ENCODE measurements at places on chromosomes 2 and 18. TPM values are rescaled to one million over a fixed set of nuclear protein-coding genes. Genes with fewer than 3 reads are reported as not detected.

- no peak for DNase-seq
- H3K4me1 ChIP-seq = no peaks in the 10 kb centered on the region
- H3K36me3 ChIP-seq = no peaks in the 10 kb centered on the region
- no peaks in the 10 kb centered on the region for H3K27me3 ChIP-seq
- H3K27ac ChIP-seq = no peak overlapping the region
- H3K4me3 ChIP-seq = no peak overlapping the region
Observed at GRCh38 chr18:46794607-46795006, 37.8 kb upstream of the ST8SIA5 start.

DNA sequence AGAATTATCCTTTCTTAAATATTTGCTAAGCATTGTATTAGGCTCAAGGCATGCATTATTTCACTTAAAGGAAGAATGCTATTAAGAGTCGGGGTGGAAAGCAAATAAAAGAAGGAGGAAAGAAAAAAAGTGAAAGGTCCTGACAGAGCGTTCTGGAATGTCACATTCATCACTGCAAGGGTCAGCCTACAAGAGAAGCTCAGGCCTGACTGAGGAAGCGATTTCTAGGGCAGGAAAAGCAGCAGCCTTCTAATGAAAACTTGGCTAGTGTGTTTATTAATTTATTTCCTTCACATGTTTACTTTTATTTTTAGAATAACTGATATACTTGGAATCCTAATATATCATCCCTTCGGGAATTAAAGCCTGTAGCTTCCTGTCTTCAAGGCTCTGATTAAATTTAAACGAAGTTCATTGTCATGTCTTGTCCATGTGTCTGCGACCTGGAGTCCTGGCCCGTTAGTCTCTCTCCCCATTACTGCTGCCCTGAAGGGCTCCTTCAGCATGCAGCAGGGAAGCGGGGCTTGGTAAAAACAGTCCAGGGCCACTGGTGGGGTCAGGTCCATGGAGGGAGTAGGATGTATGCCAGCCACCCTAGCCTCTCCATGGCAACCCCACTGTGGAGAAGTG lies 119.2 kb upstream of the CCDC68 start:
- no peak overlapping the region for H3K4me3 ChIP-seq
- H3K36me3 ChIP-seq = no peaks in the 10 kb centered on the region

DNA sequence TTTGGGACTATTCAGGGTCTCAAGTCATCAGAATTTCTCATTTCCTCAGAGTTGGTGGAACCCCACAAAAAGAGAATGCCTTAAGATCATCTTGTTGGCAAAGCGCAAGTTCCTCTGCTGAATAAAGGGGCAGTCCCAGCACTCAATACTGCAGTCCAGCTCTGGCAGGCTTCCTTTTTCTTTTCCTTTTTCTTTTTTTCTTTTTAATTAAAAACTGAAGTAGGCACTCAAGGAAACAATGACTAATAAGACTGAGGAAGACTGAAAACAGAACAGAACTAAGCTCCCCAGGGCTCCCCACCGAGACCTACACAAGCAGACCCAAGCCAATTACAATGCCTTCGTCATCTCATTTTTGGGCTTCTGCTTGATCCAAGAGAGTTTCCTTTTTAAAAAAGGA lies 82.0 kb downstream of the STK39 start:
- H3K27ac ChIP-seq = no peak overlapping the region
- H3K4me1 ChIP-seq = peaks cover 29% of the 10 kb centered on the region
- DNase-seq = no peak
- H3K27me3 ChIP-seq = no peaks in the 10 kb centered on the region
- no peak overlapping the region for H3K4me3 ChIP-seq

DNA sequence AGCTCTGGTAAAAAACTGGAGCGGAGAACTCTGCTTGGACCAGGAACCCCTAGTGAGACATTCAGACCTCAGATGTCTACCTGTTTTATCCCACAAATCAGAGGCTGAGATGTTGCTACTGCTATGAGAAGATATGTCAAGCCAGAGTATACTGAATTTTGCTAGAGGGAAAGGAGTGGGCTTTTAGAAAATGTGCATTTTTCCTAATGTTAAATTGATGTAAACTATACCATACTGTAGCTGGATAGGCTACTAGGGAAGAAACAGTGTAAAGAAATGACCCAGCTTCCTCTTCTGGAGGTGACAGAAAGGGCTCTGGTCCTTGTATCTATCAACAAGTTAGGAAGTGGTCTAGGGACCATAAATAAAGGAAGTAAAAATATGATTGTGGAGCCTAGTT lies 65.0 kb downstream of the SLC39A10 start:
- H3K27me3 ChIP-seq = no peaks in the 10 kb centered on the region
- no peaks in the 10 kb centered on the region for H3K4me1 ChIP-seq
- no peak overlapping the region for H3K4me3 ChIP-seq
- no peak overlapping the region for H3K27ac ChIP-seq
- no peak for DNase-seq

GRCh38 chr2:159851941-159852340 lies 53.9 kb upstream of the CD302 start:
- no peak for DNase-seq
- no peaks in the 10 kb centered on the region for H3K4me1 ChIP-seq
- no peak overlapping the region for H3K27ac ChIP-seq
- peaks cover 4% of the 10 kb centered on the region for H3K27me3 ChIP-seq
- H3K36me3 ChIP-seq = no peaks in the 10 kb centered on the region
- H3K4me3 ChIP-seq = no peak overlapping the region

- no peaks in the 10 kb centered on the region for H3K36me3 ChIP-seq
- peaks cover 44% of the 10 kb centered on the region for H3K4me1 ChIP-seq
- H3K27me3 ChIP-seq = no peaks in the 10 kb centered on the region
- no peak for DNase-seq
- no peak overlapping the region for H3K4me3 ChIP-seq
- peak overlapping the region; percentile 20 for H3K27ac ChIP-seq
Observed at GRCh38 chr2:67393237-67393636, 3.9 kb upstream of the ETAA1 start.

DNA sequence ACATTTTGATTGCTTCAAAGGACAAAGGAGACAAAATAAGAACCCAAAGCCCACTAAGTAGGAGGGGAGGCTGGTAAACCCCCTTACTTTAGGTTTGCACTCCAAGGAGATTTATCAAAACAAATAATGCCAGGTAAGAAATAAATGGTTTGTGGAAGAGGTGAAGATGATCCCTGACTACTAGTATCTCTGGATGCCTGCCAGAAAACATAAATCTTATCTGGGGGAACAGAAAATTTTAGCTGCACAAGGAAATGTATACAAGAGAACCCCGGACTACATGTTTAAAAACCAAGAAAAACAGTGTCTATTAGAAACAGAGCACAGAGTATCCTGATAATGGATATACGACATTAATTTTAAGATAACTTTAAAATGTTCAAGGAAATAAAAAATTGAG lies 114.1 kb downstream of the TRABD2A start:
- no peak overlapping the region for H3K27ac ChIP-seq
- H3K36me3 ChIP-seq = no peaks in the 10 kb centered on the region
- H3K4me3 ChIP-seq = no peak overlapping the region
- H3K27me3 ChIP-seq = no peaks in the 10 kb centered on the region
- DNase-seq = no peak

- no peak for DNase-seq
- H3K4me1 ChIP-seq = no peaks in the 10 kb centered on the region
Observed at GRCh38 chr18:79533591-79533990, 137.9 kb downstream of the NFATC1 start.

DNA sequence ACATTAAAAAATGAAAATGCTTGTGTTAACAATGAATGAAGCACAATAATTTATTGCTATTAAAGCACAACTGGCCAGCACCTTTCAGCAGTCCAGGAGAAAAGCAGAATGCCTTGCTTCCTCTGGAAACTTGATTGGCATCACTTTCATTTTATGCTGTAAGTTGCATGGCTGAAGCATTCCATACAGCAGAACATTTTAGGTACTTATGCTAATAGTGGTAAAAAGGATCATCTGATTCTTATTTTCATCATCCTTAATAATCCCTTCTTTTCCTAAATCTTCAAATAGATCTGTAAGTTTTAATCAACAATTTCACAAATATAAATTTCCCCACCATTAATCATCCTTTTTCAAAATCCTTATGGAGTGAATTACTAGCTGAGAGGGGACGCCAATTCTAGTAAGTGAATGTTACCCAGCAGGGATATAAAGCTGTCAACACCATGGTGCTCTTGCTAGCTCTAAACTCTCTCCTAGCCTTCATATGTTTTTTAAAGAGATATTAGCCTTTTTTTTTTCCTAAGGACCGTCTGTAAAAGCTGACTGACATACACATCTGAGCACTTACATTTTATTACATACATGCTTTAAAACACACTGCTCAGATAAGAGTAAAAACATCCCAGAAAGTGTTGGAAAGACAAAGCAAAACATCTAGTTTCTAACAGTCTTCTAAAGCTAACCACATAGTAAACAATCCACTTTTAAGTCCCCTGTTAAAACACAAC lies 5.3 kb downstream of the SATB2 start:
- DNase-seq = no peak
- H3K4me1 ChIP-seq = peaks cover 71% of the 10 kb centered on the region
- H3K27me3 ChIP-seq = no peaks in the 10 kb centered on the region
- H3K36me3 ChIP-seq = peaks cover 1% of the 10 kb centered on the region
- peak overlapping the region; percentile 50 for H3K4me3 ChIP-seq

DNA sequence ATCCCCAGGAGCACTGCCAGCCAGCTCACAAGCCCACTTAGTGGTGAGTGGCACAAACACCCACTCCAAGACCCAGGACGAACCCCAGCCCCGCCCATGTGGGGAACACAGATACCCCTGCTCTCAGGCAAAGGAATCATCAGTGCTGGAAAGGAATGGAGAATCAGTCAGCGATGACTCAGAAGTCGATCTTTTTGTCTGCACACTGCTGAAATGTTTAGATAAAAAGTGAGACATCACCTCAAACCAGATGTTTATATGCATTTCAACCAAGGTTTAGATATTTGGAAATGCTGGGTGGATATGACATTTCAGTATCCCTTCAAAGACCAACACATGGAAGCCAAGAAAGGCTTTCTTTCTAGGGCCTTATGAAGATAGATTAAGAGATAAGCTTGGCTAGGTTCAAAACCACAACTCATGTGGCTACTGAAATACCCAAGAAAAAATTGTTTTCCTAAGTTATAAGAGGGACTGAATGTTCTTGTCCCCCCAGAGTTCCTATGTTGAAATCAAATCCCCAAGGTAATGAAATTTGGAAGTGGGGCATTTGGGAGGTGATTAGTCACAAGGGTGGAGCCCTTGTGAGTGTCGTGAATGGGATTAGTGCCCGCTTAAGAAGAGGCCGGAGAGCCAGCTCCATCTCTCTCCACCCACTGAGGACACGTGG lies 43.7 kb downstream of the POU3F3 start:
- no peak for DNase-seq
- H3K4me3 ChIP-seq = no peak overlapping the region
- no peak overlapping the region for H3K27ac ChIP-seq
- no peaks in the 10 kb centered on the region for H3K4me1 ChIP-seq

GRCh38 chr18:62572456-62572855 lies 49.6 kb downstream of the ZCCHC2 start:
- H3K4me1 ChIP-seq = no peaks in the 10 kb centered on the region
- no peaks in the 10 kb centered on the region for H3K27me3 ChIP-seq
- no peak overlapping the region for H3K4me3 ChIP-seq
- no peak for DNase-seq

- peaks cover 10% of the 10 kb centered on the region for H3K4me1 ChIP-seq
- peak; percentile 76 for DNase-seq
- no peaks in the 10 kb centered on the region for H3K36me3 ChIP-seq
- H3K4me3 ChIP-seq = no peak overlapping the region
Observed at GRCh38 chr2:1601471-1602277, 142.6 kb downstream of the PXDN start.

- no peak for DNase-seq
- no peak overlapping the region for H3K27ac ChIP-seq
- no peaks in the 10 kb centered on the region for H3K4me1 ChIP-seq
- no peaks in the 10 kb centered on the region for H3K36me3 ChIP-seq
- no peak overlapping the region for H3K4me3 ChIP-seq
Observed at GRCh38 chr2:29317801-29318485, 202.7 kb downstream of the CLIP4 start.

- H3K4me3 ChIP-seq = no peak overlapping the region
- no peaks in the 10 kb centered on the region for H3K27me3 ChIP-seq
- H3K27ac ChIP-seq = no peak overlapping the region
- no peak for DNase-seq
- H3K36me3 ChIP-seq = no peaks in the 10 kb centered on the region
Observed at GRCh38 chr2:155377931-155378444, 679.5 kb downstream of the KCNJ3 start.

DNA sequence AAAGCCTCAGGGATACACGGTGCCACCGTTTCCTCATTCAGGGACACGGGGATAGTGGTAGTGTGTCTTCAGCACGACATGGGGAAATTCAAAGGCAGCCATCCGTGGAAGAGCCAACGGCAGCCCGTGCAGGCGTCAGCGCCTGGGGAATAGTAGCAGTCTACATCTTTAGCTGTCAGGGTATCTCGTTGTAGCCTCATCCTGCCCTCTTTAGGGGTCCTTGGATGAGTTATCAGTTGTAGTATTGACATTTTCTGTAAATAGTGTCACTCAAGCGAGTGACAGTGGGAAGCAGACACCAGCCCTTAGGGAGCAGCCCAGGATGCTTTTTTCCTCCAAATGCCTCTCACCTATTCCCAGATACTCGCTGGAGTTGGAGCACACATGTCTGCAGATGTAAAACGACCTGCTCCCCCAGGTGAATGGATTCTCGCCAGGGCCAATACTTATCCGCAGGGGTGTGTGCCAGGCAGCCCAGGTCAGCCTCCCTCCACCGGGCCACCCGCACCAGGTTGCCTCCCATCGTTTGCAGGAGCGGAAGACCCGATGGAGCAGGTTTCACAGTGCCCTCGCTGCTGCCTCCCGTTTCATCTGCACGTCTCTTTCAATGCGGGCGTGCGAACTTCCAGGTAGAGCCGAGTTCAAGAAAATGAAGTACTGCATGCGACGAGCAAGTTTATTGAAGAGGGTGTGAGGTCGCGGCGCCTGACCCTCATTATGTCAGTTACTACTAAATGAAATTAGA lies 41.0 kb downstream of the AGAP1 start:
- H3K36me3 ChIP-seq = no peaks in the 10 kb centered on the region
- H3K27ac ChIP-seq = no peak overlapping the region
- H3K4me1 ChIP-seq = no peaks in the 10 kb centered on the region
- H3K4me3 ChIP-seq = no peak overlapping the region

Gene TMEFF2
- under 0.01 TPM for total RNA-seq

Gene CHST9
- not detected for total RNA-seq

Gene VIT
- total RNA-seq = 31.1 TPM

Gene PLA2R1
- 19.9 TPM for total RNA-seq

Gene CFAP65
- not detected for total RNA-seq

Data from osteoblast (primary cell).